ENCODE measurements at places on chromosomes 7 and 10. TPM values are rescaled to one million over a fixed set of nuclear protein-coding genes. Genes with fewer than 3 reads are reported as not detected.

The ZNF3 gene
- 29.0 TPM for total RNA-seq

The TASOR2 gene
- total RNA-seq: 93.6 TPM

The NDUFB2 gene
- 128 TPM for total RNA-seq

The PAPOLB gene
- total RNA-seq: 0.39 TPM

The ARL3 gene
- 6.3 TPM for total RNA-seq

The FAM25C gene
- not detected for total RNA-seq

The TAS2R3 gene
- total RNA-seq: 2.9 TPM

The SPDYE5 gene
- total RNA-seq: 0.13 TPM

The ASZ1 gene
- total RNA-seq: not detected

The AFAP1L2 gene
- 0.13 TPM for total RNA-seq

The CTAGE6 gene
- 3.4 TPM for total RNA-seq

Measured in articular chondrocyte of knee joint (primary cell).